Esophagus (tissue), 2 donors: ENCODE measurements at places on chromosomes 4 and X. TPM values are rescaled to one million over a fixed set of nuclear protein-coding genes. Genes with fewer than 3 reads are reported as not detected.

TTC29 gene
- not detected for polyA plus RNA-seq

ASB9 gene
- 0.88 TPM for polyA plus RNA-seq

TCEANC gene
- 0.85 TPM for polyA plus RNA-seq

CAMK2D gene
- polyA plus RNA-seq, result 13.4 TPM

HELT gene
- polyA plus RNA-seq, result not detected

C4orf54 gene
- polyA plus RNA-seq, result 0.04 TPM

SAGE1 gene
- polyA plus RNA-seq, result not detected

CFAP299 gene
- not detected for polyA plus RNA-seq

PAGE1 gene
- polyA plus RNA-seq, result not detected

ERCC6L gene
- 1.7 TPM for polyA plus RNA-seq

CSAG1 gene
- polyA plus RNA-seq, result not detected
